ENCODE measurements at places on chromosomes 5 and 9.

GRCh38 chr5:132380047-132380446 is 10.5 kb downstream of the SLC22A5 start:
- DNase-seq, result no peak

GRCh38 chr5:3000631-3001030 is 249.2 kb upstream of the IRX2 start:
- DNase-seq, result no peak

- no peak for DNase-seq
Observed at GRCh38 chr5:14164164-14165163, 21.3 kb downstream of the TRIO start.

DNA sequence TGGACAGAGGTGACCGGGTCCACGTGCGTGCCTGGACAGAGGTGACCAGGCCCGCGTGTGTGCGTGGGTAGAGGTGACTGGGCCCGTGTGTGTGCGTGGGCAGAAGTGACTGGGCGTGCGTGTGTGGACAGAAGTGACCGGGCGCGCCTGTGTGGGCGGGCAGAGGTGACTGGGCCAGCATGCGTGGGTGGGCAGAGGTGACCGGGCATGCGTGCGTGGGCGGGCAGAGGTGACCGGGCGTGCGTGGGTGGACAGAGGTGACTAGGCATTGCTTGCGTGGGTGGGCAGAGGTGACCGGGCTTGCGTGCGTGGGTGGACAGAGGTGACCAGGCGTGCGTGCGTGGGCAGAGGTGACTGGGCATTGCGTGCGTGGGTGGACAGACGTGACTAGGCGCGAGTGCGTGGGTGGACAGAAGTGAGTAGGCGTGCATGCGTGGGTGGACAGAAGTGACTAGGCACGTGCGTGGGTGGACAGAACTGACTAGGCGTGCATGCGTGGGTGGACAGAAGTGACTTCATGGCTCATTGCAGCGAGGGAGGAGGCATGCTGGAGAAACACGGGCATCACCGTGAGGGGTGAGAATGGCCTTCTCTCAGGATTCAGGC is 254.1 kb upstream of the IRX4 start:
- DNase-seq, result no peak

DNA sequence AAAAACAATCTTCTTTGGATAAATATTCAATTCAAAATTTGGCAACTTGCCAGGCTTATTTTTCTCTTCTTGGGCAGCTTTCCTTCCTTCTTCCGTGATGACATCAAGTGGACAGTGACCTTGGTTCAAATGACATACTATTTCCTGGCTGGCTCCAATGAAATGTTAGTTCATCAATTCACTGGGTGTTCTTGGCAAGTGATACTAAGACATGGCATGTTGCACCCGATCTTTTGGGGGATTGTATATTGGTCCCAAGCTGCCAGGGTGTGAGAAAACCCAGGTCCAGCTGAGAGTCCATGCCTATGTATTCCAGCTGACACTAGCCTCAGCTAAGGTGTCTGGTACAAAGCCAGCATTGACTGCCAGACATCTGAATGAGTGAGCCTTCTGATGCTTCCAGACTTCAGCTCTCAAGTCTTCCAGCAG is 252.9 kb downstream of the MAT2B start:
- no peak for DNase-seq

- DNase-seq, result peak; percentile 28
Observed at GRCh38 chr9:4299005-4299795, 668 bp downstream of the GLIS3 start.

DNA sequence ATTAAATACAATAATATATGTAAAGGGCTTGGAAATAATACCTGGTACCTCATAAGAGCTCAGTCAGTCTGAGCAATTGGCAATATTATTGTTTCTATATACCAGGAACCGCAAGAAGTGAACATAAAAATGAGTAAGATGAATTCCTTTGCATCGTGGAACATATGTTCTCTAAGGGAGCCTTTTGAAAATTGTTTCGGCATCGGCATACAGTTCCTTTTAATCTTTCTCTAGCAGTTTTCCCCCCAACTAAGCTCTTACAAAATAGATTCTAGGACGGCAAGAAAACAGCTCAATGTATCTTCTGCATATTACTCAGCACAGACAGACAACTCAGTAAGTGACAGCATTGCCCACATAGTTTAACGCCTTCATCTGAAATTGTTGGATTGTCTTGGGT is 426.6 kb upstream of the WWC1 start:
- DNase-seq, result no peak

DNA sequence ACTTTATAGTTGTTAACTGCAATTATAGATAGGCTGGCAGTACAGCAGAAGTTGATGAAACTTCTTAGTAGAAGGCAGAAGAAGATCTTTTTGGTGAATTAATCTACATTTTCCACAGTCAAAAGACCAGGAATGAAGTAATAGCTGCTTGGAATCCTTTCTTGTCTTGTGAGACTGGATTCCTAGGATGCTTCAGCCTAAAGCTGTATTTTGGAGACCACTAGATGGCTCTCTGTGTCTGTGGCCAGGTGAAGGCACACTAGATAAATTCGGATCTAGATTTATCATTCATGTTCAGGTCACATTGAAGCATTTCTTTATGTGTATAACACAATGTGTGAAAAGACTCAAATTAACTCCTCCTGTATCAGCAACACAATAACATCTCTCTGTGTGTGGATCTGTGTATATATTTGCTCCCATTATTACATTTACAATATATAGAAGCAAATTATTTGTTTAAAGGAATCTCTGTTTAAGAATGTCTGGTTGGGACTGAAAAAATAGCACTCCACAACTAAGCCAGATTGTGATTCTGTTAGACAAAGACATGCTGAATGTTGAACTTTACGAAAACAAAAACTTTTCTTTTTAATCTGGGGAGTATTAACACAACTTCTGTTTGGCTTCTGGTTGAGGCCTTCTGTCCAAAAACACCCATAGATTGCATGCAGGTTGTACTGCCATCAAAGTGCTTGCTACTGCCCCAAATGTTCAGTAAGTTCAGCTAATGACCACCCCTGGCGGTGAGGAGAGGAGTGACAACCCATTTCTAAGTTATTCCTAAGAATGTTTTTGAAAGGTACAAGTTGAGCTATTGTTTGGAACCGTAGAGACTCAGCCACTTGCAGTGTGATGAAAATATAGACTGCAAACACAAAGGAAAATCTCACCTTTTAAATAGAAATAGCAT is 10.6 kb downstream of the GRIN3A start:
- DNase-seq, result no peak

GRCh38 chr5:19406576-19407365 is 581.2 kb downstream of the CDH18 start:
- DNase-seq, result no peak

DNA sequence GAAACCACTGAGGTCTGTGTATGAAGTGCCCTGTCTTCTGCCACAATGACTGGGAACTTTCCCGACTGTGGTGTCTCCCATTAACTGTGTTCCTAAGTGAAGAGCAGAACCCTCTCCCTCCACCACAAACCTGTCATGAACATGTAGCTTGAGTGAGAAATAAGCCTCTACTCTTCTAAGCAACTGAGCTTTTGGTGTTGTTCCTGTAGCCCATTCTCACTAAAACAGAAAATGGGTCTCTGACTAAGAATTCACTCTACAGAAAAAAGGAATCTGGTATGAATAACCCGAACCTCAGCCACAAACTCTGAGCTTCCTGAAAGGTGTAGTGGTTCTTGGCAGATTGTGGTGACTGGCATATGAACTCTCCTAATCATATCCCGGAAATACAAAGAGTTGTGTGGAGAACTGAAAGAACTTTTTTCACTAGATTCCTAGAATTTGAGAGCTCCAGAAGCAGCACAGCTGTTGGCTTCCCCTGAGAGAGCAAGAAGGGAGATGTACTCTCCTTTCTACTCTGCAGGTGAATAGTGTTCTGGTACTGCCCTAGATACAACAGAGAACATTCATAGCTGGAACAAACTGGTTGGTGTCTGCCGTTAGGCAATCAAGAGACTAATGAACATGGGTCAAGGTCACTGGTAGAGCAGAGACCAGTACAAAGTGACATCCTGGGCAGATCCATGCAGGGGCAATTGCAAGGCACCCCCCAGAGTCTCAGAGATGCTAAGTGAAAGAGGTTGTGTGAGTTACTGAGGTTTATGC is 283.8 kb downstream of the PDE4D start:
- DNase-seq, result no peak

GRCh38 chr9:35984021-35984420 is 26.1 kb upstream of the OR2S2 start:
- DNase-seq, result no peak

GRCh38 chr5:149283626-149284480 is 12.2 kb downstream of the AFAP1L1 start:
- no peak for DNase-seq

DNA sequence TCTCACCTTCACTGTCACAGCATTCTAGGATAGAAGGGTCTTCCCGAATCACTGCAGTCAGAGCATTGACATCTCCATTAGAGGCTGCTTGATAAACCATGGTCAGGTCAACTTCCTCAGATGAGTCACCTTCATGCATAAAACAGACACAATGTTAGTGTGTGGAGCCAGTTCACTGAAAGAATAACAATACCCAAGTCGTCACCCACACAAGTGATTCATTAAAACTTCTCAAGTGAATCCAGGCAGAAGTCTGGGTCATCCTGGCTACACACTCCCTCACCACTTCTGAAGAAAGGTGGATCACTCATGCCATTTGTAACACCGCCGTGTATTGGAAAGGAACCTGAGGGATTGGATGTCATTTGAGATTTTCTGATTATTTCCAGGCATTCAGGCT is 49.6 kb downstream of the ANKRD55 start:
- no peak for DNase-seq

DNA sequence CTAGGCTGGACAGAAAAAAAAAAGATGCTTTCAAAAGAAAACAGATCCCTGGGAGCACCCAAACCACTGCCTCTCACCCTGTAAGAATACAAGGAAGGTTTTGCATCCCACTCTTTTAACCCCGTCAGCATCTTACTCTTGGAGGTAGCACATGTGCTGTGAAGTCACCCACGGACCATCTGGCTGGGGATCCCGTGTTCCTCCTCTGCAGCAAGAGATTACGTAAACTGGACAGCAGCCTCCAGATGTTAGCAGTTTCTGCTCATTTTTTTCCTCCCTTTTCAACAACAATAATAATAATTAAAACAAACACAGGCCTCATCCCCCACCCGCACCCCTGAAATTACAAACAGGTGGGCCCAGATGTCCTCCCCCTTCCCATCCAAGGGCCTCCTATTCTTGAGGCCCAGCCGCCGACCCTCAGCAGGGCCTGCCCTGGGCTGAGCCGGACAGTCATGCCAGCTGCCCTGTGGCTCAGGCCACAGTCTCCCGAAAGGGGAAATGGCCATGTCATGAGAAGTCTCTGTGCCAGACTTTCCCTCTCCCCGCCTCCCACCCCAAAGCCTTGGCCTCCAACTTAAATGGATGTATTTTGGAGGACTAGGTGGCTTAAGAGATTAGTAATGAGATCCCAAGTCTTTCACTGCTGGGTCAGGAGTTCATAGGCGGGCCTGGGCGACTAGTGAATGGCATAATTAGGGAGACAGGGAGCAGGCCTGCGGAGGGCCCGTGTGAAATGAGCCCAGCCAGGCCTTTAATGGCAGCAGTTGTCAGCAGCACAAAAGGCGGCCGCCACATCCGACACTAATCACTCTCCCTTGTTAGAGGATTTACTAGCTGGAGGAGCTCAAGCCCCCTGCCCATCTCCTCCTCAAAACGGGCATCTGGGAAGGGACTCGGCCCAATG is 165.1 kb downstream of the PAPPA start:
- DNase-seq, result no peak

DNA sequence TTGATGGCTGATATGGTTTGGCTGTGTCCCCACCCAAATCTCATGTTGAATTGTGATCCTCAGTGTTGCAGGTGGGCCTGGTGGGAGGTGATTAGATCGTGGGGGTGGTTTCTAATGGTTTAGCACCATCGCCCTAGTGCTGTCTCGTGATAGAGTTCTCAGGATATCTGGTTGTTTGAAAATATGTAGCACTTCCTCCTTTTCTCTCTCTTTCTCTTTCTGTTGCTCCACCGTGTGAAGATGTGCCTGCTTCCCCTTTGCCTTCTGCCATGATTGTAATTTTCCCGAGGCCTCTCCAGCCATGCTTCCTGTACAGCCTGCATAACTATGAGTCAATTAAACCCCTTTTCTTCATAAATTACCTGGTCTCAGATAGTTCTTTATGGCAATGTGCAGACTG is 111.6 kb downstream of the SREK1 start:
- no peak for DNase-seq
